ENCODE measurements at places on chromosomes 7 and 10. TPM values are rescaled to one million over a fixed set of nuclear protein-coding genes. Genes with fewer than 3 reads are reported as not detected.

The TFEC gene
- polyA plus RNA-seq: 0.01 TPM

The TMEM270 gene
- polyA plus RNA-seq: not detected

The ANKRD22 gene
- 0.05 TPM for polyA plus RNA-seq

The PRRT4 gene
- polyA plus RNA-seq: not detected

The PMPCB gene
- 91.9 TPM for polyA plus RNA-seq

The RNF32 gene
- polyA plus RNA-seq: 1.3 TPM

The TRIM8 gene
- 80.9 TPM for polyA plus RNA-seq

The HPSE2 gene
- not detected for polyA plus RNA-seq

The TUBB8 gene
- polyA plus RNA-seq: not detected

The GNAT3 gene
- not detected for polyA plus RNA-seq

Measured in AG04450 (cell line).